ENCODE measurements at places on chromosomes 3 and 15. TPM values are rescaled to one million over a fixed set of nuclear protein-coding genes. Genes with fewer than 3 reads are reported as not detected.

UMPS gene
- total RNA-seq = 6.5 TPM

NR1I2 gene
- total RNA-seq = not detected

SLC2A2 gene
- total RNA-seq = 2.9 TPM

MASP1 gene
- not detected for total RNA-seq

LRRK1 gene
- 14.0 TPM for total RNA-seq

SPINK8 gene
- total RNA-seq = not detected

TGFBR2 gene
- total RNA-seq = 143 TPM

TUSC7 gene
- total RNA-seq = not detected

CXCR6 gene
- not detected for total RNA-seq
